ENCODE measurements at places on chromosomes 4 and X. TPM values are rescaled to one million over a fixed set of nuclear protein-coding genes. Genes with fewer than 3 reads are reported as not detected.
A peak's percentile ranks its signal among the peaks of the same experiment; 100 is the strongest.

The CFI gene
- total RNA-seq, result not detected

- H3K27me3 ChIP-seq, result no peaks in the 10 kb centered on the region
- H3K36me3 ChIP-seq, result no peaks in the 10 kb centered on the region
- H3K4me3 ChIP-seq, result no peak overlapping the region
- H3K27ac ChIP-seq, result no peak overlapping the region
These were observed 19.4 kb upstream of the SMIM31 start for GRCh38 chr4:164734484-164734883.

GRCh38 chrX:48802905-48803200 is 986 bp downstream of the HDAC6 start:
- peak overlapping the region; percentile 45 for H3K27ac ChIP-seq
- peaks cover 18% of the 10 kb centered on the region for H3K4me1 ChIP-seq
- DNase-seq, result no peak
- H3K4me3 ChIP-seq, result peak overlapping the region; percentile 94
- H3K27me3 ChIP-seq, result no peaks in the 10 kb centered on the region
- peaks cover 4% of the 10 kb centered on the region for H3K36me3 ChIP-seq

DNA sequence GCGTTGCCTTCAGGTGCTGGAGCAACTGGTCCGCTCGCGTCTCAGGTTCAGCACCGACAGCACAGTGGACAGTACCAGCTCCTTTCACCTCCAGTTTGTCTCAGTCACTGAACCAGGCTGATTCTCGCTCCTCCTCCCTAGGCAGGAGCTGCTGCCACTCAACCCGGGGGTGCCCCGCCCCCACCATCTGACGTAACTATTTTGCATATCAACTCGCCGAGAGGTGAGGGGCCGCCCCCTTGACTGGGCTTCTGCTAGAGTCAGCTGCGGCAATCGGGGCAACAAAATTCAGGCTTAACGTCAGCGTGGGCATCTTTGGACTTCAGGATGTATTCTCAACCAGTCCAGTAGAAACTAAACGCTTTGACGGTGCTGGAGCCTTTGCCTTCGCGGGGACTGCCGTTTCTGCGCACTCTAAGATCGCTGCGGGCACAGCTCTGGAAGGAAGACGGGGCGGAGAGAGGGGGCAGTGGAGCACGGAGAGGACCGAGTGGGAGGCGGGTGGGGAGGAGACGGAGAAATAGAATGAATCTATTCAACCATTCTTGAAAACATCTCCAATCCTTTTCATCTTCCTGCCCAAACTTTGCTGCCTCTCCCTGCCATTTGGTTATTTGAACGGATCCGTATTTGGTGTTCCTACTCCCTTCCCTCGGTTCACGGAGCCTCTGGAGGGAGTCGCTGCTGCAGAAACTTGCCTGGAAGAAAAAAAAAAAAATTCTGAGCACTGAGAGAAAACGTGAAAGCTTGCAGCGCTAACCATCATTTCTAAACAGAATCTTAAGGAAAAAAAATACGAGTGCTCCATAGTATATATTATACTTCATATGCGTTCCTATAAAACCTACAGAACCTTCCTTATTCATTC is at the start of gene FSTL5:
TSS of gene FSTL5 (minus strand) at position 109 of the 868 bp plus-strand sequence. CDS start 52,604 bp downstream, outside the sequence.
- no peak within 1 kb of the TSS for H3K27ac ChIP-seq
- no peaks in the 10 kb centered on the region for H3K36me3 ChIP-seq
- H3K4me1 ChIP-seq, result no peaks in the 10 kb centered on the region
- H3K4me3 ChIP-seq, result no peak within 1 kb of the TSS
- no peaks in the 10 kb centered on the region for H3K27me3 ChIP-seq
- no peak for DNase-seq

GRCh38 chr4:51851090-51851936 is 8.4 kb downstream of the DCUN1D4 start:
- no peak overlapping the region for H3K27ac ChIP-seq
- DNase-seq, result no peak
- peaks cover 72% of the 10 kb centered on the region for H3K4me1 ChIP-seq
- peaks cover 13% of the 10 kb centered on the region for H3K36me3 ChIP-seq

DNA sequence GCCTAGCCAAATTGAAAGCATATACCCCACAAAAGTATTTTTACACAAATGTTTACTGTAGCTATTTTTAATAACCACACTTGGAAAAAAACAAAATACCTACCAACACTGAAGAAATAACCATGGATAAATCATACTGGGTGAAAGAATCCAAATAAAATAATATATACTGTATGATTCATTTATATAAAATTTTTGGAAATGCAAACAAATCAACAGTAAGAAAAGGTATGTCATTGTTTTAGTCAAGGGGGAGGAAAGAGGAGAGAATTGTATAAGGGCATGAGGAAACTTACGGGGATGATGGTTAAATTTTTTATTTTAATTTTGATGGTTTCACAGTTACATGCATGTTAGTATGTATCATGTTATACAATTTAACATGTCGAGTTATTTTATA is 557.8 kb downstream of the TECRL start:
- no peaks in the 10 kb centered on the region for H3K4me1 ChIP-seq
- H3K27me3 ChIP-seq, result no peaks in the 10 kb centered on the region
- H3K27ac ChIP-seq, result no peak overlapping the region
- no peaks in the 10 kb centered on the region for H3K36me3 ChIP-seq
- H3K4me3 ChIP-seq, result no peak overlapping the region
- no peak for DNase-seq

DNA sequence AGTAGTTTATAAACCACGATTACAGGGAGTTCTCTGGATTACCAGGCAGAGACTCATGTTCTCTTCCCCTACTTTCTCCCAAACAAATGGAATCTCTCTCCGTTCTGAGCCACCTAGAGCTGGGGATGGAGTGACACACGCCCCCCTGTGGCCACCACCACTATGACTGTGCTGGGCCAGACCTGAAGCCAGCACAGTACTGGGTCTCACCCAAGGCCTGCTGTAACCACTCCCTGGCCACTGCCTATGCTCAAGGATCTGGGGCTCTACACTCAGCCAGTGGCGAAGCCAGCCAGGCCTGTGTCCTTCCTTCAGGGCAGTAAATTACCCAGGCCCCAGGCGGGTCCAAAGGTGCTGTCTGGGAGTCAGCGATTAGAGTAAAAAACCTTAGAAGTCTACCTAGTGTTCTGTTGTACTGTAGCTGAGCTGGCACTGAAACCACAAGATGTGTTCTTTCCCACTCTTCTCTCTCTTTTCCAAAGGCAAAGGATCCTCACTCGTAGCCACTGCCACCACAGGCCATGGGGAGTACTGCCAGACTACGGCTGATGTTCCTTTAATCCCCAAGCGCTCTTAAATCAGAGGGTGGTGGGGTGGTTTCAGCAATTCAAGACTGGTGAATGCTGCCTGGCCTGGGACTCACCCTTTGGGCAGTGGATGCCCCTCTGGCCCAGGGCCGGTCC is 412.2 kb upstream of the ARX start:
- H3K4me1 ChIP-seq, result no peaks in the 10 kb centered on the region
- no peak for DNase-seq
- H3K27ac ChIP-seq, result no peak overlapping the region
- no peaks in the 10 kb centered on the region for H3K36me3 ChIP-seq

DNA sequence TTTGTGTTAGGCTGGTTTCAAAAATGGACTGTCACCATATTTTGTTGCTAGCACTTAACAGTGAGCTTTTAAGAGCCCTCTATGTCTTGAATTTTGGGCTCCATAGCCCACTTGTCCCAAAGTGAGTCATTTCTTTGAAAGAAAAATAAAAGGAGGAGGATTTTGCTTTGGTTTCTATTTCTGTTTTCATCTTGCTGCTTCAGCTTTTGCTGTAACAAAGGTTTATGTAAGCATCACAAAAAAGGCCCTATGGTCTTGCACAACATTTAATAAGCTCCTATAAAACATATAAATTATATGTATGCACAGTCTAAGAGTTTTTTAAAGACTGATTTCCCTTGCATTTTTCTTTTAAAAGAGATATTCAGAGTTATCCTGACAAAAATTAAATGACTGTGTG is 105.2 kb downstream of the PHOX2B start:
- peaks cover 5% of the 10 kb centered on the region for H3K36me3 ChIP-seq
- peaks cover 65% of the 10 kb centered on the region for H3K4me1 ChIP-seq
- H3K4me3 ChIP-seq, result peak overlapping the region; percentile 4

DNA sequence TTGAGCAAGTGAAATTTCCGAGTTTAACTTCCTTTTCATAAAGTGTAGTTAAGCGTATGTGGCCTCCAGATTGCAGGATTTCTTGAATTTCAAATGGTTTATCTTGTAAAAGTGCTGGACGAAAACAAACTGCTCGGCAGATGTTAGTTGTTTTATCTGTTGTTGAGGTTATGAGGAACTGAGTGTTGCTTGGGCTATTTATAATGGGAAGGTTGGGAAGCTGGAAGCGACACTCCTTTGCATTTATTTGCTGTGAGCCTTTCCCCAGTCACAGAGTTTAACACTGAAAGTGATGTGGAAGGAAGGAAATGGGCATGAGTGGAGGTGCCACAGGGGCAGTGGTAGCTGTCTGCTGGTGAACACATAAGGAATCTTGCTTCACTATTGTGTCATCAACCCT is 284.9 kb downstream of the PCDH7 start:
- no peak for DNase-seq
- H3K27me3 ChIP-seq, result no peaks in the 10 kb centered on the region
- H3K4me3 ChIP-seq, result no peak overlapping the region
- H3K4me1 ChIP-seq, result no peaks in the 10 kb centered on the region

DNA sequence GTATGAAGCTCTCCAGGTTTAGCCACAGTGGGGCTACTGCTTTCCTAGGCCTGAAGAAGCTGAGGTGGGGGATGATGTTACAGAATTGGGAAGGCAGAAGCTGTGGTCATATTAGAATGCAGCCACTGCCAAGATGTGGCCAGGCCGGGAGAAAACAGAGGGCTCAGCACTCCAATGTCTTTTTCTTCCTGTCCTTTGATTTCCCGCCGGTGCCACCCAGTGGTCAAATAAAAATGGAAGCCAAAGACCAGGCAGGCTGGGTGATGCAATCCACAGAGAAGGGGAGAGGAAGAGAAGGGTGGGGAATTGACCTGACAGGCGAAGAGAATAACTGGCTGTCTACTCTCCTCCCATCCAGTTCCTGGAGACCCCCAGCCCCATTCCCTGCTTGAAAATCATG is 94.9 kb upstream of the SHISA3 start:
- no peak for DNase-seq
- no peak overlapping the region for H3K4me3 ChIP-seq
- H3K27ac ChIP-seq, result no peak overlapping the region

DNA sequence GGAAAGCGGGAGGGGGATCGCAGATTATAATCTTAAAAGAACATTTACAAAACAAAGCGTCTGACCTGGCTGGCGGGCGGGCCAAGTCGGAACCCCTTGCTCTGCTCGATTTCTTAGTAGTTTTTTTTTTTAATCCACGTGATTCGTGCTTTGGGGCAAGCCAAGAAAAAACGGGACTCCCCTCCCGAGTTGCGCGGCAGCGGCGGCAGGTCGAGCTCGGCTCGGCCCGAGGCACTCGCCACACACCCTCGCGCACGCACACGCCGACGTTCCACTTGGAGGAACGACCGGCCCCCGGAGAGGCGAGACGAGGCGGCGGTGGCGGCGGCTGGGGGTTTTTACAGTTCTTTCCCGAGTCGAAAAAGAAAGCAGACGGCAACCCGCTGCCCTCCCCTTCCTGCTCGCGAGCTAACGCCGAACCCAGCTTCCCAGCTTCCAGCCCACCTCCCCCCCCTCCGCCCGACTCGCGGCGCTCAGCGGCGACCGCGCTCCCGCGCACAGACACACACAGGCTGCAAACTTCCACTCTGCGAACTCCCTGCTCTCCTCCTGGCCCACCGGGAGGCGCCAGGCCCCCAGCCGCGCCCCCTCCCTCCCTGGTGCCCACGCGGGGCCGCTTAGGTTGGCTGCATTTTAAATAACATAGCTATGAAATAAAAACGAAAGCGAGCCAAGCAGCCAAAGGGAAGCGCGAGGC is 1.2 kb downstream of the BCOR start:
- H3K36me3 ChIP-seq, result no peaks in the 10 kb centered on the region
- DNase-seq, result no peak
- peaks cover 23% of the 10 kb centered on the region for H3K4me1 ChIP-seq
- no peaks in the 10 kb centered on the region for H3K27me3 ChIP-seq
- peak overlapping the region; percentile 58 for H3K27ac ChIP-seq

DNA sequence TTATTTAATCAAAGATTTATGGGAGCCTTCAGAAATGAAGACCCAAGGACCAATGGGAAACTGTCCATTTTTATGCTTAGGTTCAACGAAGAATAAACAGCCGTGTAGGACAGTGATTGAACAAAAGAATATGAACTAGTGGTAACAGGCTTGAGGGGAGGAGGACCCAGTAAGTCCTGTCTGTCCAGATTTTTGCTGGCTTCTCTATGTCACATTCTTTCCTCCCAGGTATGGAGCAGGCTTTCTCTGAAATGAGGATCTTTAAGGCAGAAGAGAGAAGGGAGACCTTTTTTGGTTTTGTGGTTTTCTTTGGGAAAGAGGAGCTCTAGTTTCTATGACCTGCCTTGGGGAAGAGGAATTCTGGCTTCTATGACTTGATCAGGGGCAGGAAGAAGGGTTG is 74.1 kb downstream of the BANK1 start:
- peaks cover 16% of the 10 kb centered on the region for H3K4me1 ChIP-seq
- DNase-seq, result no peak
- peaks cover 2% of the 10 kb centered on the region for H3K27me3 ChIP-seq
- no peak overlapping the region for H3K4me3 ChIP-seq

GRCh38 chr4:3710451-3711182 is 55.6 kb upstream of the ADRA2C start:
- H3K4me1 ChIP-seq, result peaks cover 7% of the 10 kb centered on the region
- H3K27ac ChIP-seq, result no peak overlapping the region
- H3K36me3 ChIP-seq, result no peaks in the 10 kb centered on the region
- no peak for DNase-seq

- no peak overlapping the region for H3K4me3 ChIP-seq
- H3K27ac ChIP-seq, result no peak overlapping the region
- no peak for DNase-seq
- no peaks in the 10 kb centered on the region for H3K27me3 ChIP-seq
- H3K36me3 ChIP-seq, result no peaks in the 10 kb centered on the region
These were observed 549.5 kb upstream of the ACTRT1 start for GRCh38 chrX:128601706-128602105.

The RAB39B gene
- total RNA-seq, result 0.08 TPM

DNA sequence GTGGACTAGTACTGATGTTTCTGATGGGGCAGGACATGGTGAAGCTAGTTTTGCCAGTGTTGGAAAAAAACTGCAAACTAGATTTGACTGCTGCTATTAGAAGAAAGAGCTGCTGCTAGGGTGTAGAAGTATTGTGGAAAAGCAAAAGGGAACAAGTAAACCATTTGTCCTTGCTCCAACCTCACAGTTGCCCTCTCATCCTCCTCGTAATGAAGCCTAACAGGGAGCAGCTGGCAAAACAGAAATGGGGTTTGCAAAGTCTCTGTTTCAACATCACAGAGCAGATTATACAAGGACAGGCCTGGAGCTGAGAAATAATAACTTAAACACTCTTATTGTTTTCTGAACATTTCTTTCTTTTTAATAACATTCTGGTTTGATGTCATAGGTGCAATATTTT is 346.2 kb downstream of the MAGEB5 start:
- H3K4me3 ChIP-seq, result no peak overlapping the region
- H3K27ac ChIP-seq, result no peak overlapping the region
- H3K4me1 ChIP-seq, result no peaks in the 10 kb centered on the region
- DNase-seq, result no peak

The RHOXF2 gene
- not detected for total RNA-seq

The TMPRSS11D gene
- not detected for total RNA-seq

DNA sequence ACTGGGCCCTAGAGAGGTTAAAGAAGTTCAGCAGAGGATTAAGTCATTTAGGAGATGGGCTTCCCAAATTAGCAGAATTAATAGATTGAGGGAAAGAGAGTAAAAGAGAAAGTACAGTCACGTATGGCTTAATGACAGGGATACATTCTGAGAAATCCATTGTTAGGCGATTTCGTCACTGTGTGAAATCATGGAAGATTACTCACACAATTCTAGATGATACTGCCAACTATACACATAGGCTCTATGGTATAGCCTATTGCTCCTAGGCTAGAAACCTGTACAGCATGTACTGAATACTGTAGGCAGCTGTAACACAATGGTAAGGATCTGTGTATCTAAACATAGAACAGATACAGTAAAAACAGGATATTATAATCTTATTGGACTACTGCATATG is 180.6 kb downstream of the RNF150 start:
- no peak for DNase-seq
- peaks cover 7% of the 10 kb centered on the region for H3K36me3 ChIP-seq
- H3K27ac ChIP-seq, result no peak overlapping the region
- H3K27me3 ChIP-seq, result no peaks in the 10 kb centered on the region
